Activated naive CD4-positive, alpha-beta T cell treated with anti-CD3 and anti-CD28 coated beads, Interleukin-2, amount 50 U/mL, for 72 hours (primary cell): ENCODE measurements at places on chromosomes 12 and 14.
A peak's percentile ranks its signal among the peaks of the same experiment; 100 is the strongest.

DNA sequence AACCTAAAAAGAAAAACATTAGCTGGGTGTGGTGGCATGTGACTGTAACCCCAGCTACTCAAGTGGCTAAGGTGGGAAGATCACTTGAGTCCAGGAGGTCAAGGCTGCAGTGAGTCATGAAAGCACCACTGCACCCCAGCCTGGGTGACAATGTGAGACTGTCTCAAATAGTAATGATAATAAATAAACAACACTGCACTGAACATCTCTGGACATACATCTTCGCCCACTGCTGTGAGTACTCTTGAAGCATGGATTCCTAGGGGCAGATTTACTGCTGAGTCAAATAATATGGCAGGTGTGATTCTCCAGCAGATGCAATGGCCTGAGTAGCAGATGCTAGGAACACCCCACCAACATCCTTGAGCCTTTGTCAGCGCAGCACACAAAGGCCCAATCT, 23.6 kb downstream of the ABCB9 start:
- no peak for DNase-seq

GRCh38 chr12:38541849-38542248, 225.3 kb downstream of the ALG10B start:
- no peak for DNase-seq

DNA sequence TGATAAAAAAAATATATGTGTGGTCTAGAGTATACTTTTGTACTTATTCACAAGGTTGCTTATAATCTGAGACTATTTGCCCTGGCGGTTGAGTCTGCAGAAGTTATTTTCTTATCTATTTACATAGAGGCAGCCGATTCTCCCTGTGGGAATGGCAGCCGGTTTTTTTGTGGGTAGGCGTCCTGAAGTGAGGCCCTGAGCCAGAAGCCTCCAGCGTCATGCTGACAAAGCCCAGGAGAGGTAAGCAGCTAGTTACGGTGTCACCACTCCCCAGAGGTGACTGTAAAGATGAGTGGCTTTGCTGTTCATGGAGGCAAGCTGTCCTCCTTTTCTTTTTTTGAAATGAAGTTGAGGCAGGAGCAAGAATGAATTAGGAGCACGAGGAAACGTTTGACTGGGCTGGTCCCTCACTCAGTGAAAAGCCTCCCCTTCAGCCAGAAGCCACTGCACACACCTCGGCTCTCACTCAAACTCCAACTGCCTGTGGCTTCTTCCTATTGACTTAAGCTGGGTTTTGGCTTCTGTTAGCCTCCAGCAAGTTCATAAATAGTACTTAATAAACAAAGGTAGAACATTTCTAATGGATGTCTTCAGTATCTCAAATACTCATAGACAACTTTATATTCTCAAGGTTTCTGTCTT, 21.5 kb downstream of the PAX9 start:
- DNase-seq: no peak

GRCh38 chr12:116968986-116969385, 58.2 kb downstream of the FBXW8 start:
- DNase-seq: no peak

DNA sequence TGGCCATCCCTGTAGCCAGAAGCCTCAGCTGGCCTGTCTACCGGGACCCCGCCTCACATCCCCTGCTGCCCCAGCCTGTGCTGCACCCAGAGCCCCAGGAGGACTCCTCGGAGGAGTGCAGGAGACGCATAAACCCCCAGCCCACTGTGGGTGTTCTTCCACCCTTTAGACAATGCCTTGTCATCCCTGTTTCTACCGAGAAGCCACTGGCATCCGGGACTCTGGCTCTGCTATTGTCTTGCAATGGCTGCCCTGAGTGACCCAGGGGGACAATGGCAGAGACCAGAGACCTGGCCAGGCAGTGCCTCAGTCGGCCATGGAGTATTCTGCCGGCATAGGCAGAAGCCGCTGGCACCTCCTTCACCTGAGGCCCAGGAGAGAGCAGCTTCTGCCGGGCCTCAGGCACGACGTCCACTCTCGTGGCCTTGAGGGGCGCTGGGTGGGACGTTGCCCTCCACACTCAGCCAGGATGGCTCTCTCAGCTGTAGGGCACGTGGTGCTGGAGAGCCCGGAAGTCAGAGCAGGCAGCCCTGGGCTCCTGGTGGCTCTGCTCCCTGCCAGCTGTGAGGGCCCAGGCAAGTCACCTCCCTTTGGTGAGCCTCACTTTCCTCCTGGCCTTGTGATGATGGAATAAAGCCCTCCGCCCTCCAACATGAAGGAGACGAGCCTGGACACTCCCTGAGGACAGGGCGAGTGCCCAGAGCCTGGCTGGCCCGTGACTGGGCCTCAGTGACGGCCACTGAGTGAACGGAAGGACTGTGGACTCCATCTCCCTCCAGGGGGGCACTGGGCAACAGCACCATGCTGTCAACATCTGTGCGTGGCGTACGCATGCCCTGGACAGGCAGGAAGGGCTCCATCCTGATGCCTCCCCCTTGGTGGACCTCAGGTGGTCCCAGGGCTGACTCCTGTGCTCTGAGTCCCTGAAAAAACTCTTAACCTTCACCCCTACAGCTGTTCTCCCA, 41.0 kb downstream of the TRAFD1 start:
- DNase-seq: no peak

DNA sequence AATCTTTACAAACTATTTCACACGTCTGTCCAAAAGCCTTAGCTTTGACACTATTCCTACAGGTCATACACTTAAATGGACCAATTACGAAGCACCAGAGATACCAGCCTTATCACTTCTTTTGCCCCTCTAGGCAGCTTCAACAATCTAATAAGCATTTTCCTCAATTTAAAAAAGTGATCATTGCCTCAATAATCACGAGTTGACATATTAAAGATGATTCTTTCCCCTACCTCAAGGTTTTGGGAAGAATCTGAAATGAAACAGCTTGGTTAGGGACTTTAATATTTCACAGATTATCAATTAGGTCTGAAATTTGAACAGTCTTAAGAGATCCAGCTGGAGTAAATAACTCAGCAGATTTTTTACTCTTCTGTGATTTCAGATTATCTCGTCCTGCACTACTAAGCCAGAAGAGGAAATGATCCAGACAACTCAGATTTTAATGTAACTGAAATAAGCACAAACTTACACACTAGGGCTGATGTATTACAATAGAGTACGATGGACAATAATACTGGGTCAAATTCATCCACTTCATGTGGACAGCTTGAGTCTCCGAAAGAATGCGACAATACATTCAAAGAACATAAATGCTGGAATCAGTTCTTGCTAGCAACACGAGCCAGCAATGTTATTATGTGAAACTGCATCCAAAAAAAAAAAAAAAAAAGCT, 15.9 kb downstream of the UBE2N start:
- no peak for DNase-seq

DNA sequence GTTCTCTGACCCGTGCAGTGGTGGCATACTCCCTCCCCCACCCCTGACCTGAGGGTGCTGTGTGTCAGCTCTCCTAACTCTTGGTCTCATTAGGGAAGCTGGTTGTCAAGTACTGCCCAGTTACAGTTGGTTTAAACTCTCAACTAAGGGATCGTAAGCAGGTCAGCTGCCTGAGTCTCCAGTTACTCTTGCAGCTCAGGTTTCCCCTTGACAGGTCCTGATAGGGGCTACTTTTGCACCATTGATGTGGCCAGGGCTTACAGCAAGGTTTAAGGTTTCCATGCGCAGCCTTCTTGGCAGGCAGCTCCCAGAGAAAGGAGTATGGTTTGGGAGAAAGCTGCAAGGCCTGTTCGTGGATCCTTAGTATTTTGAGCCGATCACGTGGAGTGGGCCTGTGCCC, 74.5 kb downstream of the ETV6 start:
- no peak for DNase-seq

GRCh38 chr14:81309511-81309910, 88.8 kb upstream of the GTF2A1 start:
- no peak for DNase-seq

GRCh38 chr12:124391340-124392261, 96.7 kb downstream of the RFLNA start:
- peak; percentile 50 for DNase-seq

- no peak for DNase-seq
Measured at GRCh38 chr12:50859621-50860310, 17.0 kb downstream of the TMPRSS12 start.
